Fibroblast of lung (primary cell): ENCODE measurements at places on chromosomes 5 and 9. TPM values are rescaled to one million over a fixed set of nuclear protein-coding genes. Genes with fewer than 3 reads are reported as not detected.
A peak's percentile ranks its signal among the peaks of the same experiment; 100 is the strongest.

Gene PCDHB4
- total RNA-seq, result 0.50 and 0.51 TPM in 2 replicates

Gene FGF10
- 110 and 154 TPM in 2 replicates for total RNA-seq

Gene OTP
- not detected in 2 replicates for total RNA-seq

Gene DELE1
- 30.6 and 38.6 TPM in 2 replicates for total RNA-seq

Gene LECT2
- not detected in 2 replicates for total RNA-seq

Gene RHOBTB3
- total RNA-seq, result 222 and 337 TPM in 2 replicates

Gene PCDHA9
- 0.26 and 0.33 TPM in 2 replicates for total RNA-seq

Gene NDST1
- total RNA-seq, result 18.2 and 38.5 TPM in 2 replicates

DNA sequence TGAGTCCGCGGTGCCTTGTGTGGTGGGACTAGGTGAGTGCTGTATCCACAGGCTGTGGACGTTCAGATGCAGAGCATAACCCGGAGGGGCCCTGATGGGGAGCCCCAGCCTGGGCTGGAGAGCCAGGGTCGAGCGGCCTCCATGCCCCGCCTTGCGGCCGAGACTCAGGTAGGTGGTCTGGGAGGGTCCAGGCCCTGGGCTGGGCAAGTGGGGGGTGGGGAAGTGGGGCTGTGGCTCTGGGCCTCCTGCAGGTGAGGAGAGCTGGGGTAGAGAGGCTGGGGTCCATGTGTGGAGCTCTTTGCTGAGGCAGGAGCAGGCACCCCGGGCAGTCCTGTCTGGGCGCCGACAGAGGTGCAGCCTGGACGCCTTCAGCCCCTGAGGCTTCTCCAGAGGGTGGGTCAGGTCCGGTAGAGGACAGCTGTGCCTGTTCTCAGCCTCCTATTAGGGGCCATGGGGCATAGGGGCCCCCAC, 241.1 kb downstream of the CACNA1B start:
- no peak overlapping the region for H3K27ac ChIP-seq
- H3K4me1 ChIP-seq, result no peaks in the 10 kb centered on the region
- no peak overlapping the region for H3K4me3 ChIP-seq

DNA sequence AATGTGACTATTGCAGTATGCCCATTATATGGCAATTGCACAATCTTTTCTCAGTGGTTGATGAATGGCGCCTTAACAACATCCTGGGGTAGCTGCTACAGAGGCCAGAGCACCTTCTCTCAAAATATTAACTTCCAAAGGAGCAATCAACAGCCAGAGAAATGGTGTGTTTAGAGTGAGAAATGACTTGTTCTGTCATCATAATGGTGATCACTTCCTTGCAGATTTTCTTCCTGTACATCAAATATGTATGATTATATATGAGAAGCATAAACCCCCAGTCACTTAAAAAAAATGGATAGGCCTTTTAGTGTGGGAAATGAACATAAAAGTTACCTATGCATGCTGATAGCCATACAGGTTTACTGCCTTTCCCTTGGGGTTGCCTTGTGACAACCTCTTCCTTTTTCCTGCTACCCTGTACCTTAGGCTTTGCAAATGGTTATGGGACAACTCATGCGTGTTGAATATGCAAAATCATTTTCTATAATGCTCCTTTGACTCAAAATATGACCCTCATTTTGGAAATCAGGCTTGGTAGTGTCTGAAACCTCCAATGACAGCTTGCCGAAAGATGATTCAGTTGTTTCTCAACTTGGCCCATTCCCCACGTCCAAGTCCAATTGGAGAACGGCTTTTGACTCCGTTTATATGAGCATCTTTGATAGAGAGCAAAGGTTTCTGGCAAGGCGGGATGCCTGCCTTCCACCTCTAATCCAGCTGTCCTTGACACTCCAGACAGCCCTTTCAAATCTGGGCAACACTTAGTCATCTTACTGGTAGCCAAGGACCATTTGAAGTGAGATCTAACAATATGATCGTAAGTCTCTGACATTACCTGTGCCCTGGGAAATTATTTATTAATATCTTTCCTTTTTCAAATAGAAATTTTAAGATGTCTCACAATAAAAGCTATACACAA, 69.3 kb downstream of the SLC1A1 start:
- no peak overlapping the region for H3K4me3 ChIP-seq
- no peaks in the 10 kb centered on the region for H3K36me3 ChIP-seq
- H3K27ac ChIP-seq, result no peak overlapping the region
- H3K27me3 ChIP-seq, result no peaks in the 10 kb centered on the region
- no peak for DNase-seq

GRCh38 chr9:15724612-15725011, 171.8 kb downstream of the CCDC171 start:
- H3K27me3 ChIP-seq, result no peaks in the 10 kb centered on the region
- H3K36me3 ChIP-seq, result no peaks in the 10 kb centered on the region
- H3K27ac ChIP-seq, result no peak overlapping the region
- no peak overlapping the region for H3K4me3 ChIP-seq

- no peaks in the 10 kb centered on the region for H3K36me3 ChIP-seq
- H3K27ac ChIP-seq, result no peak overlapping the region
- H3K4me3 ChIP-seq, result no peak overlapping the region
- no peaks in the 10 kb centered on the region for H3K4me1 ChIP-seq
- H3K27me3 ChIP-seq, result no peaks in the 10 kb centered on the region
- no peak for DNase-seq
Measured at GRCh38 chr9:73325983-73326382, 174.3 kb downstream of the ANXA1 start.

DNA sequence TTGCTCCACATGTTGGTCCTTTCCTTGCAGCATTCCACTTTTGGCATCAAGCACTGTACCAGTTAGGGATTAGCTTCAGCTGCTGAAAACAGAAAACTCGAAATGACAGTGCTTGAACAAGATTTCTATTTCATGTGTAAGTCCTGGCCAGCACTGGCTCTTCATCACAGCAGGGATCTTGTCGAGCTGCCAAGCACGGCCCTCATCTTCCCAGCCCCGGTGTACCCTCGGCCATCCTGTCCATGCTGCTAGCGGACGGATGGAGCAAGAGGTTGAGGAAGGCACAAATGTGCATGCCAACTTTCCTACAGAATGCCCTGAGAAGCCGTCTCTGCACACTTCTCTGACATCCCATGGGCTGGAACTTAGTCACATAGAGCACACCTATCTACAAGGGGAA, 130.6 kb downstream of the TENT4A start:
- H3K27me3 ChIP-seq, result no peaks in the 10 kb centered on the region
- H3K4me1 ChIP-seq, result no peaks in the 10 kb centered on the region
- no peak overlapping the region for H3K4me3 ChIP-seq
- no peak for DNase-seq

- no peaks in the 10 kb centered on the region for H3K36me3 ChIP-seq
- H3K27me3 ChIP-seq, result no peaks in the 10 kb centered on the region
- H3K27ac ChIP-seq, result no peak overlapping the region
- peak; percentile 19 for DNase-seq
Measured at GRCh38 chr5:176542596-176543427, 5.6 kb upstream of the RNF44 start.

GRCh38 chr9:99266255-99267023, 44.4 kb downstream of the SEC61B start:
- H3K36me3 ChIP-seq, result no peaks in the 10 kb centered on the region
- no peak overlapping the region for H3K4me3 ChIP-seq
- H3K27ac ChIP-seq, result no peak overlapping the region
- no peaks in the 10 kb centered on the region for H3K27me3 ChIP-seq
- H3K4me1 ChIP-seq, result peaks cover 9% of the 10 kb centered on the region

DNA sequence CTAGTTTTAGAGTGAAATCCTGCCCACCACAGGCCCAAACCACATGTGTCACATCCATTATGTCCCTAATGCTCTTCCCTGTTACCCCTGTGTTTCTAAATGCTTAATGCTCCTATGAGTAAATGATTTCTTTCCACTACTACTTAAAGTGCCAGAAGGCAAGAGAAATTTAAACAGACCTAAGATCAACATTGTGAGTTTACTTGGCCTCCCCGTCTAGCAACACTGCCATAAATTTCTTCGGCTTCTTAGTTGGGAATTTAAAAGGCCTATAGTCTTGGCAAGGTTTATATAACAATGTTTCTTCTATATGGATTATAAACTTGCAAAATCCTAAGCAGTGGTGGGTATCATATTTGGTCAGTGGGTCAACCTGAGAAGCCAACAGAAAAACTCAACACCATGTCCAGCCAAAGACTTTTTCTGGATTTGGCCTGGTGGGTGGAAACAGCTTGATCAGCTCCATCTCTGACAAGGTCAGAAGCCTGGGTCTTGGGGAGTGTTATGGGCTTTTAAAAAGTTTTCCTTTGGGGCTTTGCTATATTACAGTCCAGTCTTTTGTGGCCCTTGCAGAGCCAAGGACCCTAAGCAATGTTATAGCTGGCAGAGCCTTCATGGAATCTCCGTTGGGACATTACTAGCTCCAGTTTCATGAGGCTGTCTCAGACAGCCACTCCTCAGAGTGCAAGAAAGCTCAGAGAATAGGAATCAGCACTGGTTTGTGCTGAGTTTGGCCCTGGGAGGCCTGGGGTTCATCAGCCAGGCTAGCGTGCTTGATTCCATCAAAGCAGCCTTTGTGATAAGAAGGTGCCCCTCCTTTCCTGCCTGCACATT, 119.8 kb downstream of the PRDM6 start:
- H3K36me3 ChIP-seq, result no peaks in the 10 kb centered on the region
- H3K4me3 ChIP-seq, result no peak overlapping the region
- no peaks in the 10 kb centered on the region for H3K27me3 ChIP-seq
- no peak overlapping the region for H3K27ac ChIP-seq
- H3K4me1 ChIP-seq, result peaks cover 13% of the 10 kb centered on the region

GRCh38 chr5:33260098-33260497, 180.7 kb upstream of the TARS1 start:
- no peak overlapping the region for H3K4me3 ChIP-seq
- no peaks in the 10 kb centered on the region for H3K27me3 ChIP-seq
- no peaks in the 10 kb centered on the region for H3K4me1 ChIP-seq
- no peaks in the 10 kb centered on the region for H3K36me3 ChIP-seq
- no peak for DNase-seq

DNA sequence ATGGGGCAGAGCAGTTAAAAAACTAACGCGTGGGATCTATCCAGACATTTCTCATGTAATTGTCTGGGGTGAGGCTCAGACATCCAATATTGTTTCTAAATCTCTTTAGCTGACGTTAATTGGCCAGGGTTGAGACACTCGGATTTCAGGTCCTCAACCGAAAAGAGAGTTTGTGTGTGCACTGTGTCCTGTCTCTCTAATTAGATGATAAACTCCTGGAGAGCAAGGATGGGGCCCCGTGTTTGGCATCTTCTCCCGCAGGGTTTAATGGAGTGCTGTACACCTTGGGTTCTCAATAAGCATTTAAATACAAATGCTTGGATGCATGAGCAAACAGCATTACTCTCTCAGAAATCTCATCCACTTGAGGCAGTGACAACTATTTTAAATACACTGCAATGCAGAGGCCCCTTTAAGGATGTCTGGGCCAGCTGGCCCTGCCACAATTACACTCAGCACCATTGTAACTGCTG, 139.6 kb downstream of the MTX3 start:
- no peak overlapping the region for H3K4me3 ChIP-seq
- no peak for DNase-seq
- H3K36me3 ChIP-seq, result no peaks in the 10 kb centered on the region
- no peak overlapping the region for H3K27ac ChIP-seq

GRCh38 chr5:30581198-30581935, 612.1 kb upstream of the CDH6 start:
- DNase-seq, result peak; percentile 29
- H3K27me3 ChIP-seq, result no peaks in the 10 kb centered on the region
- H3K36me3 ChIP-seq, result no peaks in the 10 kb centered on the region
- no peak overlapping the region for H3K4me3 ChIP-seq
- no peaks in the 10 kb centered on the region for H3K4me1 ChIP-seq
- H3K27ac ChIP-seq, result no peak overlapping the region

GRCh38 chr9:85268131-85268530, 473.6 kb downstream of the AGTPBP1 start:
- H3K4me3 ChIP-seq, result no peak overlapping the region
- no peaks in the 10 kb centered on the region for H3K27me3 ChIP-seq
- no peaks in the 10 kb centered on the region for H3K36me3 ChIP-seq
- no peak for DNase-seq
- H3K4me1 ChIP-seq, result no peaks in the 10 kb centered on the region
- H3K27ac ChIP-seq, result no peak overlapping the region

DNA sequence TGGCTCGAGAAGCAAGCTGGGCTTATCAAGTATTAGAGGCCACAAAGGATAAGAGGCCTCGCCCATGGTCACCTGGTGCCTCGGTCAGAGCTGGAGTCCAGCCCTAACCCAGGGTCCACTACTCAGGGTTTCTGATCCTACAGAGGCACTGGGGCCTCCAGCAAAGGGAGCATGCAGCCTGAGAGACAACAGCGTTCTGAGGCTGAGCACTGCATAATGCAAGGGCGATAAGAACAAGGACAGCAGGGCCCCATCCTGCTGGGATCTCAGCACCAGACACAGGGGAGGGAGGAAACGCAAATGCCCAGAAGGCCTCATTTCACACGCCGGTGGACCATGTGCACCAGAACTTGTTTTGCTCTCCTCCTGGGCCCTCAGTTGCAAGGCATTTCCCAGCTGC, 63.0 kb downstream of the C5orf15 start:
- peaks cover 4% of the 10 kb centered on the region for H3K27me3 ChIP-seq
- no peak overlapping the region for H3K4me3 ChIP-seq
- DNase-seq, result no peak
- H3K4me1 ChIP-seq, result no peaks in the 10 kb centered on the region
- H3K36me3 ChIP-seq, result no peaks in the 10 kb centered on the region

DNA sequence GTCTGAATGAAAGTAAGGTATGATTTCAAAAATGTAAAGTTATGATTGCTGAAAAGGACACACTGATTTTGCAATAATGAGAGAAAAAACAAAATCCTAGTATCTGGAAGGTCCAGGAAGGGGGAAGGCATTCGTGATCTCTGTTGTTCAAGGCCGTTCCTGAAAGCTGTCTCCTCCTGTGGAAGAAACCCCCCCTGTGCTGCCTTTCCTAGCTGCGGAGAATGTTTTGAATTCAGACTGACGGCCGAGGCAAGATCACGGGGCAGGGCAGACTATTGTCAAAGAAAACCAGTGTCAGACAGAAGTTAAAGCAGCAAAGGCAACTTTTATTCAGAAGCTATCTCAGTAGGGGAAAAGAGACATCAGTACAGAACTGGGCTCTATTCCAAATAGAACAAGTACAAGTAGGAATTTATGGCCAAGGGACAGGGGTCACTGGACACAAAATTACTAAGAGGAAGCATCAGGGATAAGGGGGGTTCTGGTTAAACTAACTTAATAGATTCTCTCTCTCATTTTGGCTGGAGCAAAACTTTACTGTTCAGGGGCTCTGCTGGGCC, 61.9 kb upstream of the IGFBPL1 start:
- H3K27me3 ChIP-seq, result no peaks in the 10 kb centered on the region
- H3K4me1 ChIP-seq, result no peaks in the 10 kb centered on the region
- no peak for DNase-seq
- no peak overlapping the region for H3K4me3 ChIP-seq

- H3K4me1 ChIP-seq, result peaks cover 22% of the 10 kb centered on the region
- no peaks in the 10 kb centered on the region for H3K36me3 ChIP-seq
- H3K27ac ChIP-seq, result no peak overlapping the region
- no peak overlapping the region for H3K4me3 ChIP-seq
Measured at GRCh38 chr9:104855807-104856206, 72.1 kb downstream of the ABCA1 start.

DNA sequence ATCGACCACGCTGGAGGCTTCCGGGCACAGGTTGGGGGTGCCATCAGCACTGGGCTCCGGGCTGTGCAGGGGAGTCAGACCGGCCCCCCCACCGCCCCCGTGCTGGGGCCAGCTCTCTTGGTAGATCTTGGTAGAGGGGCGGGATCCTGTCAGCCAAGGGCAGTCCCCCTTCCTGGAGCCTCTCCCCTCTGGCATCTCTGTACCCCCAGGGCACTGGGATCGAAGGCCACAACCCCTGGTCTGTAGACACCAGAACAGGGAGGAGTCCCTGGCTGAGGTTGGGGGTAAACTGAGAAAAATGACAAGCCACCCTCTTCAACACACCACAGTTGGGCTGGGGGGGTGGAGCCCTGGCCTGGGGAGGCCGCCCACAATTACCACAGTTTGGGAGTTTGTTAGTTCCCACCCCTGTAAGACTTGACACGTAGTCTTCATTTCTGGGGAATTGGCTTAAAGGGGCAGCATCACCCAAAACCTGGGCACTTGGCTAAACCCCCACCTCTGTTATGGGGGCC, 882 bp downstream of the CERCAM start:
- H3K27ac ChIP-seq, result peak overlapping the region; percentile 26
- H3K4me3 ChIP-seq, result peak overlapping the region; percentile 61
- H3K4me1 ChIP-seq, result peaks cover 10% of the 10 kb centered on the region
